Activated T-helper 2 cell treated with anti-CD3 and anti-CD28 coated beads, Interferon-gamma antibody, Interleukin-2, Interleukin-4, amounts not matched to agents 10 μg/mL and 5 μg/mL and 100 μg/mL, durations not matched to agents 14 hours and 24 hours and 36 hours (primary cell): ENCODE measurements at places on chromosomes 3 and 15.

DNA sequence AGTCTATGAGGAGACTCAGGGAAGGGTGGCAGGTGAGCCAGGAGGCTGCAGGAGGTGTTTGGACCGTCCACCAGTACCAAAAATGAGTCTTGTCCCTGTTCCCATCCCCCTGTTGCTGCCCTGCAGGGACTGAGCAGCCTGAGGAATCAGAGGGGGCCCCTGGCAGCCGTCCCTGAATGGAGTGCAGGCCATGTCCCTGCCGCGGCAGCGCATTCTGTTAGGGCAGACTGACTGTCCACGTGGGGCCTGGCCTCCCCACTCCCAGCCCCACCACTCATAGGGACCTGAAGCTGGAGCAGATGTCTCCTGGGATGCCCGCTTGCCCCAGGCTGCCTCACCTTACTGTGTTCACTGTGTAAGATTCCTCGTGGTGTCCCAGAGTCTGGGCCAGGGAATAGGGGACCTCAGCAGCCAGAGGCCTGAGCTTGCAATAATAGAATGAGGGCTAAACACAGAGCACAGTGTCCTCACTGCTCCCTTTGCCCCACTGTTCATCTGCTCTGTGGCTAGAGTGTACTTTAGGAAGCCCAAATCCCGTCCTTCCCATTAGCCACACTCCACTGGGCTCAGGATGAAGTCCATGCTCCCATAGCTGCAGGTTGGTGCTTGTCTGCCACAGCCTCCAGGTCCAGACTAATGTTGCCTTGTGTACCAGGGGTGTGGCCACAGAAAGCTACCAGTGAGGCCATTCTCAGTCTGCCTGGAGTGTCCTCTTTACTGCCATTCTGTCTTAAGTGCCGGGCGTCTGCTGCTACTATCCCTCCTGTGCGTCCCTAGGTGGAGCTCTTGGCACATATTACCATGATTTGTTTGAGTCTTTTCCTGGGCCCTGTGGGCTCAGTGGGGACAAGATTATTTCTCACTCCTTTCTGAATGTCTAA, 63.2 kb downstream of the HCN4 start:
- no peak for DNase-seq

GRCh38 chr3:119376758-119377157, 82.6 kb downstream of the ARHGAP31 start:
- DNase-seq = no peak

DNA sequence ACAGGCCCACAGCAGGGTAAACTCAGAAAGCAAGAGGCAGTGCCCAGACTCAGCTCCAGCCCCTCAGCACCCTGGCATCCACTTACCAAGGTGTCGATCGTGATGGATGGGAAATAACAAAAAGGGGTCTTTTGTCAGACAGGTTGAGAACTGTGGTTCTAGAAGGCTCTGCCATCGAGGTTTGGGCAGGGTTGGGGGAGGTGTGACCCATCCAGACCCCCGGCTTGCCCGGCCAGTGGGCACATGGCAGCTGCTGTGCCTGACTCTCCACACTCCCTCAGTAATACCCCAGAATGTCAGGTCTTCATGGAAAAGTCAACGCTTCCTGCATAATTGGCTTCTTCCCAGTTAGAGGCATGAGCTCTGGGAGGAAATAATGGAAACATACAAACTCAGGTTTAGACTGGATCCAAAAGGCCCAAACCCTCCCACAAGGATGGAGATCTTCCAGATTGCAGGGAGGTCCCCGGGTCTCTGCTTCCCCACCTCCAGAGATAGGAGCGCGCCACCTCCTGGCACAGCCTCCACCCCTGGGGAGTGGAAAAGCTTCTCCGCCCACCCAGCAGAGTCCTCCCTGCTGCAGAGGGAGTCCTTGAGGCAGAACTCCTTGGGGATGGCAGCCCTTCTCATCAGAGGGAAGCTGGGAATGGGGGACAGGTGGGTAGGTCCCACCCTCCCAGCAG, 149.8 kb upstream of the IQSEC1 start:
- DNase-seq = no peak

DNA sequence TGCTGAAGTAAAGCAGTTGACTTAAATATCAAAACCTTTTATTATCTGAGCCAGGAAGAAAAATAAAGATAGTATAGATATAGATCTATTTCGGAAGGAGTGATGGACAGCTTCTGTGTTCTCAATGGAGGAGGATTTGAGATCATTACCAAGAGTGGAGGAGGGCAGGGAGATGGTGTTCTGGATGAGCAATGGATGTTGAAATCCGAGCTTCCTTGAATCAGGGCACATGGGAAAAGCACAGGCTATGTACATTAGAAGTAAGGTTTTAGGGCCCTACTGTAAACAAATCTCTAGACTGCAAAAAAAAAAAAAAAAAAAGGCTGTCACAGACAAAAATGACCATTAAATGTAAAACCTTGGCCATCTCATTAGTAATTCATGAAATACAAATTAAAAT, 43.2 kb downstream of the GTPBP8 start:
- no peak for DNase-seq

- no peak for DNase-seq
Observed at GRCh38 chr3:158379517-158379916, 191.5 kb upstream of the MLF1 start.

- DNase-seq = no peak
Observed at GRCh38 chr3:2456788-2457187, 358.1 kb downstream of the CNTN4 start.

DNA sequence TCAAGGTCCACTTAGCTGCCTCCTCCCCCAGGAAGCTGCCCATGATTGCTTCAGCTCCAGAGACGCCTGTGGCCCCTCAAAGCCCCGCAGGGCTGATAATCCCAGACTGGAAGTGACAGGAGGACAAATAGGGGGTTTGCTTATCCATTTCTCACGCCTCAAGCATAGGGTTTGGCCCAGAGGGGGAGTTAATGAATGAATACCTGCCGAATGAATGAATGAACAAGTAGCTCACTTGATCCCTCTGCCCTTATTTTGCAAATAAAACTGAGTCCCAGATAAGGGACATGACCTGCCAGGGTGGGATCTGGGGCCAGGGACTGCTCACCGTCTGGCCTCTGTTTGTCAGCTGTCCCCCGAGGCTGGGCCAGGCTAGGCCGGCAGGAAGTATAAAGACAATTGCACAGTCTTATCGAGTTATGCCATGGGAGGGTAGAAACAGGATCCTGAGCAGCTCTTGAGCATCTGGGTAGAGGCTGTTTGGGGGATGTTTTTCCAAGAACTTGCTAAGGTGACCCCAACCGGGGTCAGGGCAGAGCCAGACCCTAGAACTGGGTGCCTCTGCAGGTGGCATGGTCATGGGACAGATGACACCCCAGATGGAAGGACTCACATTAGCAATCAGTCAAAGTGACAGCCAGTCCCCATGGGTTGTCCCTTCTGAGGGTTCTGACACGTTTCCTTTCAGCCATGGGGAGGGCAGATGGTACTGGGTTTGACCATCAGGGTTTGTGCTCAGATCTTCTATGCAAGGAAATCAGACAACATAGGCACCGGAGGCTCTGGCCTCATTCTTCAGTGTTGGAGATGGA, 45.0 kb downstream of the IQSEC1 start:
- no peak for DNase-seq

DNA sequence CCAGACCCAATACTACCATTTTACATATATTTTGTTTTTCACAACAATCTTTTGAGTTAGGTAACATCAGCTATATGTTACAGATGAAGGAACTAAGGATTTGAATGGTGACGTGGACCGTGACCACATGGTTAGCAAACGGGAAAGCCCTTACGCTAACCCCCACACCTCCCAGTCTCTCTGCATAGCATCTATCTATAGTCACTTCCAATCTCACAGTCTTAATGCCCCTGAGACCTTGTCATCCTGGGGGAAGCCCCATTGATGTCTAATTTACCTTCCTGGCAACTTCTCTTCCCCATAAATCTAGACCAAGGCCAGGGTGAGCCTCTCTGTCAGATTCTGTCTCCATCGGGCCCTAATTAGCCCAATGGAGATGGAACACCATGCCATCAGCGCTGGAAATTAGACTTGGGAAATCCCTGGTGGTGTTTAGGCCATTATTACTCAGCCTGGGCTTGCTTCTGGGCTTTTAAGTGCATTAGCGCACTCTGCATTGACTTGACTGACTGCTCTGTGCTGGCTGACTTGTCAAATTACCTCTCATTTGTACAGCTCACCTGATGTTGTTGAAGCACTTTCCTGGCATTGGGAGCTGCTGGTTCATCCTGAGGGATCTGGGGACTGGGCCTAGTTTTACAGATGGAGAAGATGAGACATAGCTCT, 34.0 kb upstream of the SH3GL3 start:
- DNase-seq = no peak

- DNase-seq = no peak
Observed at GRCh38 chr3:9088441-9089353, 125.4 kb upstream of the RAD18 start.

DNA sequence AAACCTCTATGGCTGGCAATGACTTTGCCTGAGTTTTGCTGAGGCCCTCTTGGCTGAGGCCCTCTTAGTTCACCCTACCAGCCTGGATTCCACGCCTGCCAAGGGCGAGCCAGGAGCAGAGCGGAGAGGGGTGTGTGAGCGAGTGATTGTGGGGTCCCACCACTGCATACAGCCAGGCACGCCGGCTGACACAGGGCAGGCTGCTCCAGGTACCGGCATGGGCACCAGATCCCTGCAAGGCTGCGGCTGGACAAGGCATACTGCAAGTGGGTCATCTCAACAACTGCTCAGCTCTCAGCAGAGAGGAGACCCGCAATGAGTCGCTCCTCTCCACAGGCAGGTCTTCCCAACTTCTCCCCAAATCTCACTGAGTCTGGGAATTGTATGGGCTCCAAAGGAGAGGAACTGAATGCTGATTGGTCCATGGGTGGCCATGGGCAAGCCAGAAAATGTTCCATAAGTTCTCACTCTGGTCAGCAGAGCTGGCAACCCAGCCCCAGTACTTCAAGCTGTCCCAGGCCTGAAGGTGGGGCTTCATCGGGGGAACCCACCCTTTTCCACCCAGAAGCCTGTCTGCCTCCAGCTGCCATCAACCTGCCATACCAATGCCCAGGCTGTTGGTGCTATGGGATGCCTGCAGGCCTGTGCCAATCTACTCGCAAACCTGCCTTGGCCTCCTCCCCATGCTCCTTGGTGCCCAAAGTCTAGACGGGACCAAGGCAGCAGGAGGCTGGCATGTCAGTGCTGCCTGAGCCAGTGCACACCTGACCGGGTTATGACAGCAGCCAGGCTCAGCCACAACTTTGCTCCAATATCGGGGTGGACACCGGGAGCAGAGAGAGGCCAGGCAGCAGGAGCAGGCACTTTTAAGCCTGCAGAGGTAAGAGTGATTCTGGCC, 1273.6 kb upstream of the GBE1 start:
- DNase-seq = no peak

DNA sequence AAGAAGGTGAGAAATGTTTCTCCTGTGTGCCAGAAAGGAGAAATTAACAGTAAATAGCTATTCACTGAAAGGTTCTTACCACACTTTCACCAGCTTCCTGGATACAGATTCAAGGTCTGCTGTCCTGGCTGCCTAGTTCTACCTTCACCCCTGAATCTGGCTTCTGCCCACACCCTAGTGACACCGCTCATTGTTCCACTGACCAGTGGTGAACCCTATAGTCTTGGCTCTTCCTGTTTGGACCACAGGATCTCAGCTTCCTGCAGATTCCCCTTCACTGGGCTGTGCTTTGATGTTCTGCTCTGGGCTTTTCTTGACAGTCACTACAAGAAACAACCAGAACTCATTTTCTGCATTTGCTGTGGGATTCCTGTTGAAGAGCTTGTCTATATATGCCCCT, 250.0 kb downstream of the XXYLT1 start:
- DNase-seq = no peak

- no peak for DNase-seq
Observed at GRCh38 chr3:46397111-46397510, 9.8 kb downstream of the CCR5AS start.

DNA sequence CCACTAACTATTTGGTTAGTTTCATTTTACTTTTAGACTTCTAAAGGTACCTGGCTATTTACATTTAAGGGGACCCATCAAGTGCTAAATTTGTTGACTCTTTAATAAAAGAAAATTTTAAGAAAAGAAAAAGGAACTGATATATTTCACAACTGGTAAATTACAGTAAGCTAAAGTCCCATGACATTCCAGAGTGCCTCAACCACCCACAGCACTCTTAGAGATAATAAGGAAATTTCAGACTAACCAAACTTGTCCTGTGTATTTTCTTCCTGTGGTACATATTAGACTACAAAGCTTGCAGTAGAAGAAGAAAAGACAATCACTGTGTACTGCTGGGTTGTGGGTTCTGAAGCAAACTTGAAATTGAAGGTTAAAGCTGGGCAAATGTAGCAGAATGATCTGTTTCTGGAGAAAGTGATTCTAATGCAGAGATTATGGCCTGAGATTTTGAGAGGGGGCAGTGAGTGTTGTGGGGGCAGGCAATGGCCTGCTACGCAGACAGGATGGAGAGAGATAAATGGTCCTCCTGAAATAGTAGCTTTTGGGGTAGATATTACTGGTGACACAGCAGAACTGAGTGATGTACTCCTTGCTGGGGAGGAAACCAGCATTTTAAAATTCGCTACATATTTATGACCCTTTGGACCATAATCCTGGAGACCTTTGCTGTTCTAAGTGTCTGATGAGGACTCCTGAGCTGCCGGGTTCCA, 24.5 kb upstream of the MFSD1 start:
- DNase-seq = no peak

GRCh38 chr3:169901453-169901852, 9.9 kb upstream of the SAMD7 start:
- no peak for DNase-seq

DNA sequence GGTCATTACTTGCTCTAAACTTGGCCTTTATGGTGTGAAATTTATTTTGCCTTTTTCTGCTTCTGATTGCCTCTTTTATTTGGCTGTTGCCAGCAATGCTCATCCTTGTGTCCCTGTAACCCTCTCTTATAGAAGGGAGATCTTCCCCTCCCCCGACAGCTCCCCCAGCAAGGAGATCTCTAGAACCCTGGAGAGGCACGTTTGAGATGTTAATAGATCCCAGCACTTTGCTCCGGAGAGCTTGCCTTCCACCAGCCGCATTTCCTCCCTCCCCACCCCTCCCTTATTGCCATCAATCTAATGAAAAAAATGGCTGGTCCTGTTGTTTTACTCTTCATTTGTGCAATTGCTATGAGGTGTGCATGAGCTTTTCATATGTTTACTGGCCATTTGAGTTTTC, 18.2 kb downstream of the TRIM71 start:
- no peak for DNase-seq

DNA sequence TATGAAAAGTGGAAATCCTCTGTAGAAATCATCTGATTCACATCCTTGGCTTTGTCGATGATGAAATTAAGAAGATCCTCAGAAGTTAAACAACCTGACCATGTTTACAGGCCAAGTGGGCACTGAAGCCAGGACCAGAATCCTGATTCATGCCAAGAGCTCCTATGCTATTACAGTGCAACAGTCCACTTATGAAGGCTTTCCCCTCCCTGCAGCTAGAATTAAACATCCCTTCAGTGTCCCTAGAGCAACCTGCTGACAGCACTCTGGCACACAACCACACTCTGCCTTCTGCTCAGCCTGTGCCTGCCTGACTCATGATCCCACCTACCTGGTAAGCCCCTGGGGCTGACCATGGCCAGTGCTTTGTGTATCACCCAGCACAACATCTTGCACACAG, 33.8 kb downstream of the TXNRD3 start:
- DNase-seq = no peak

DNA sequence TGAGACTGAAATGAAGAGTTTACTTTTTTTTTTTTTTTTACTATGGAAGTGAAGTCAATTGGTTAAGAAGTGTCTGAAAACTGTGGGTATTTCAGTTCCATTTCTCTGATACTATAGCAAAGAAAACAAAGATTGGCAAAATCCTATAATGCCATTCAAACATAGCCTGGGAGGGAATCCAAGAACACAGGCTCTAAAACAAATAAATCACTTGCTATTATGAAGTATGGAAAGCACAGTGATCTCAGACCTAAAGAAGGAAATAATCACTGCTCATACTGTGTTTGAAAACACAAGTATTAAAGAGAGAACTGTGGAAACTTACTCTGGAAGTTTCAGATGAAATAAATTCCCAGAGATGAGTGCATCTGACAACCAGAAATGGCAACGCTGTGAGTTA, 12.0 kb downstream of the SAMMSON start:
- no peak for DNase-seq
